Colonic mucosa (tissue), 4 donors: ENCODE measurements at places on chromosomes 7 and 10. TPM values are rescaled to one million over a fixed set of nuclear protein-coding genes. Genes with fewer than 3 reads are reported as not detected.

The TEX47 gene
- not detected for total RNA-seq

The CLDN4 gene
- total RNA-seq: 932 TPM

The TLX1 gene
- total RNA-seq: 0.52 TPM

DNA sequence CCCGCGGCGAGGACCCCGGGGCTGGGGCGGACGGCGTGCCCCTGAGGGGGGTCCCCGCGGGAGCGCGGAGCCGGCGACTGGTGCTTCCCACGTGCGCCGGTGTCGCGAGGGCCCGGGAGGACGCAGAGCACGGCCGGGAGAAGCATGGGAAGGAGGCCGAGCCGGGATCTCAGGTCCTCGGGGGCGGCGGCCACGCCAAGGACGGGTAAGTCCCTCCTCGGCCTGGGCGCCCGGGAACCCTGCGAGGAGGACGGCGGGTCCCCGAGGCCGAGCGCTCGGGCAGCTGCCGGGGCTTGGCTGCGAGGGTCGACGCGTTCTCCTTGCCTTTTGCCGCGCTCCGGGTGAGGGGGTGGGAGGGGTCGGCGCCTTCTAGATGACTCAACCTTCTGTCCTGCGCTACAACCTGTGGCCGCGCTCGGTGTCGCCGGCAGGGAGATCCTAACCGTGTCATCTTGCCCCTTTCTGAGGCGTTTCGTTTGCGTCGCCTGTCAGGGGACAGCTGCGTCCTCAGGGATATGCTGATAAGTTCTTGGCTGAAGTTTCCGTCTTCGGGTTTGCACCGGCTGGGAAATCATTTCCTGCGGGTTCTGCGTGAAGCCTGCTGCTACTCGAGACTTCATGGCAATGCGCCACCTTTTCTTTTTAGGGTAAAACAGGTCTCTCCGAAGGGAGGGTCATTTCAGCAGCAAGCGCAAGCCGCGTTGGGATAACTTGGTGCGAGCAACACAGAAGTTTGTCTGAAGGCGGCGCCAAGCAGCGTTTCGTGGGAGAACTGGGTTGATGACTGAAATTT lies 529 bp downstream of the TASOR2 start:
- peaks cover 3% of the 10 kb centered on the region for H3K4me1 ChIP-seq
- H3K4me3 ChIP-seq: peak overlapping the region; percentile 98
- H3K27ac ChIP-seq: peak overlapping the region; percentile 89
- H3K36me3 ChIP-seq: no peaks in the 10 kb centered on the region
- H3K27me3 ChIP-seq: no peaks in the 10 kb centered on the region

DNA sequence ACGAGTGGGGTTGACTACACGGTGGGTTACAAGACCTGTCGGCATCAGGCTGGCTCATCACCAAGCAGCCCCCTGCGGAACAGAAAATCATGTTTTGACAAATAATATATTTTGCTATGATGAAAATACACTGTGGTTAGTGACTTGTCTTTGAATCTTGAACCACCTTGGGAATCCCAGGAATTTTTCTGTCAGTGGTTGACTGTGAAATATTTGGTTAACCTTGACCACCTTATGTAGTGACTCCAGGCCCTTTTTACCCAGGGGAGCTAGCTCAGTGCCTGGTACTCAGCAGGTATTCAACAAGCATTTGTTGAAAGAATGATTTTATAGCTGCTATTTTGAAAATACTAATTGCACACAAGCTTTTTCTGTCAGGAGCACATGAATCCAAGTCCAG lies 406.0 kb downstream of the PHF14 start:
- no peak for DNase-seq
- H3K27me3 ChIP-seq: no peaks in the 10 kb centered on the region
- no peak overlapping the region for H3K27ac ChIP-seq
- H3K4me1 ChIP-seq: no peaks in the 10 kb centered on the region
- no peak overlapping the region for H3K4me3 ChIP-seq
- H3K36me3 ChIP-seq: no peaks in the 10 kb centered on the region

The TMEM248 gene
- 122 TPM for total RNA-seq

The SYT15 gene
- 0.62 TPM for total RNA-seq
